Activated effector memory CD4-positive, alpha-beta T cell treated with anti-CD3 and anti-CD28 coated beads, Interleukin-2, amount 50 U/mL, for 16 hours (primary cell): ENCODE measurements at places on chromosomes 11 and 22.

- no peak for DNase-seq
Measured at GRCh38 chr11:47215366-47215910, 664 bp downstream of the DDB2 start.

DNA sequence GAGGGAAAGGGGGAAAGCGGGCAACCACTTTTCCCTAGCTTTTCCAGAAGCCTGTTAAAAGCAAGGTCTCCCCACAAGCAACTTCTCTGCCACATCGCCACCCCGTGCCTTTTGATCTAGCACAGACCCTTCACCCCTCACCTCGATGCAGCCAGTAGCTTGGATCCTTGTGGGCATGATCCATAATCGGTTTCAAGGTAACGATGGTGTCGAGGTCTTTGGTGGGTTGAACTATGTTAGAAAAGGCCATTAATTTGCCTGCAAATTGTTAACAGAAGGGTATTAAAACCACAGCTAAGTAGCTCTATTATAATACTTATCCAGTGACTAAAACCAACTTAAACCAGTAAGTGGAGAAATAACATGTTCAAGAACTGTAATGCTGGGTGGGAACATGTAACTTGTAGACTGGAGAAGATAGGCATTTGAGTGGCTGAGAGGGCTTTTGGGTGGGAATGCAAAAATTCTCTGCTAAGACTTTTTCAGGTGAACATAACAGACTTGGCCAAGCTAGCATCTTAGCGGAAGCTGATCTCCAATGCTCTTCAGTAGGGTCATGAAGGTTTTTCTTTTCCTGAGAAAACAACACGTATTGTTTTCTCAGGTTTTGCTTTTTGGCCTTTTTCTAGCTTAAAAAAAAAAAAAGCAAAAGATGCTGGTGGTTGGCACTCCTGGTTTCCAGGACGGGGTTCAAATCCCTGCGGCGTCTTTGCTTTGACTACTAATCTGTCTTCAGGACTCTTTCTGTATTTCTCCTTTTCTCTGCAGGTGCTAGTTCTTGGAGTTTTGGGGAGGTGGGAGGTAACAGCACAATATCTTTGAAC, 6.8 kb downstream of the MALAT1 start:
- DNase-seq = peak; percentile 72

- DNase-seq = no peak
Measured at GRCh38 chr11:18669711-18670110, 28.9 kb upstream of the TMEM86A start.

DNA sequence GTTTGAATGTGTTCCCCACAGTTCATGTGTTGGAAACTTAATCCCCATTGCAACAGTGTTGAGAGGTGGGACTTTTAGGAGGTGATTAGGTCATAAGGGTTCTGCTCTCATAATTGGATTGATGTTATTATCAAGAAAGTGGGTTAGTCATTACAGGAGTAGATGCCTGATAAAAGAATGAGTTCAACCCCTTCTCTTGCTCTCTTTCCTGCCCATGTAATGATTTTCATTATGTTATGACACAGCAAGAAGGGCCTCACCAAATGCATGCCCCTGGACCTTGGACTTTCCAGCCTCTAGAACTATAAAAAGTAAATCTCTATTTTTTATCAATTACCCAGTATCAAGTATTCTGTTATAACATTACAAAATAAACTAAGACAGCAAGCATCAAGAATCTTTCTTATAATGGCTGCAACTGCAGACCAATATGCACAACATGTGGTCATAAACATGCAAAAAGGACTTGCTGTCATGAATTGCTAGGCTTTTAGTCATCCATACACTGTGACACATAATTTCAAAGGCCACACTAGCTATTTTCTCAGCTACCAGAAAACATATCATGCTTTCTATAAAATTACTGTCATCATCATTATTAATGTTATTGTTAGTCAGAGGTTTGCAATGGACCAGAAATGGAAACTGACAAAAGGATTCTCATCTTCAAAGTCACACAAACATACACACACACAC, 99.9 kb upstream of the GUCY1A2 start:
- DNase-seq = no peak

- DNase-seq = no peak
Measured at GRCh38 chr11:102279641-102280170, 37.6 kb upstream of the BIRC3 start.

DNA sequence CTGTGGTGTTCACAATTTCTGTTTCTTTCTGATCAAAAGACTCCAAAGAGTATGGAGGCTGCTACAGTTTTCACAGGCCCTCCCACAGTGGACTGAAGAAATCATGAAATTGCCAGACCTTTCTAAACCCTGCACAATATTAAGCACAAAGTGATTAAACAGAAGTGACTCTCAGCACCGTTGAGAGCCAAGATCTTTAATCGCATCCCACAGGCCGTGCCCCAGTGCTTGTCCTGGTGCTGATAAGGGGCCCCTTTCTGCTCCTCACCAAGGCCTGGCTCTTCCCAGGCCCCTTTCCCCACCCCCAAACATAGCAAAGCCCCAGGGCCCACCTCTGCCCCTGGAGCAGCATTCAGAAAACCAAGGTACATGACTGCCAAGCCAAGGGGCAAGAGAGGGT, 57.4 kb upstream of the BMAL1 start:
- DNase-seq = no peak

- peak; percentile 65 for DNase-seq
Measured at GRCh38 chr11:44634401-44635281, 69.2 kb downstream of the CD82 start.

- no peak for DNase-seq
Measured at GRCh38 chr11:131685906-131686305, 315.5 kb downstream of the NTM start.

DNA sequence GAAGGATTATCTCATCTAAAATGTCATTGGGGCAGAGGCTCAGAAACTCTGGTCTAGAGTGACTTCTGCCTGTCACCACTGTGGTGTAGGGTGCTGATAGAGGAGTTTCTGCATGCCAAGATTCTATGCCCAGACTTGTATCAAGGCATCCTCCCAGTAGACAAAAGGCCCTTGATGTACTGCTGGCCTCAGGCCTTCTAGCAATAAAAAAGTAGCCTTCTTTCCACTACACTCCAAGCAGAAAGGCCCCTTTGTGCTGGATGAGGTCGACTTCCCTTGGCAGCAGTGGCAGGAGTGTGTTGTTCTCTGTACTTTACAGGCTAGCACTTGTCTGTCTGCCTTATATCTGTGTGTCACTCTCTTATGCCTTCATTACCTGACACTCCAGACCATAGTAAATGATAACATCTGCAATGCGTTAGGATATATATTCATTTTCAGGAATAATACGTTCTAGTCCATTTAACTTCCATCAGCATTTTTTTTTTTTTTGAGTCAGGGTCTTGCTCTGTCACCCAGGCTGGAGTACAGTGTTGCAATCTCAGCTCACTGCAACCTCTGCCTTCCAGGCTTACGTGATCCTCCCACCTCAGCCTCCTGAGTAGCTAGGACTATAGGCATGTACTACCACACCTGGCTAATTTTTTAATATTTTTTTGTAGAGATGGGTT, 49.5 kb upstream of the RRM1 start:
- no peak for DNase-seq

- no peak for DNase-seq
Measured at GRCh38 chr22:27836181-27836580, 34.6 kb upstream of the MN1 start.

DNA sequence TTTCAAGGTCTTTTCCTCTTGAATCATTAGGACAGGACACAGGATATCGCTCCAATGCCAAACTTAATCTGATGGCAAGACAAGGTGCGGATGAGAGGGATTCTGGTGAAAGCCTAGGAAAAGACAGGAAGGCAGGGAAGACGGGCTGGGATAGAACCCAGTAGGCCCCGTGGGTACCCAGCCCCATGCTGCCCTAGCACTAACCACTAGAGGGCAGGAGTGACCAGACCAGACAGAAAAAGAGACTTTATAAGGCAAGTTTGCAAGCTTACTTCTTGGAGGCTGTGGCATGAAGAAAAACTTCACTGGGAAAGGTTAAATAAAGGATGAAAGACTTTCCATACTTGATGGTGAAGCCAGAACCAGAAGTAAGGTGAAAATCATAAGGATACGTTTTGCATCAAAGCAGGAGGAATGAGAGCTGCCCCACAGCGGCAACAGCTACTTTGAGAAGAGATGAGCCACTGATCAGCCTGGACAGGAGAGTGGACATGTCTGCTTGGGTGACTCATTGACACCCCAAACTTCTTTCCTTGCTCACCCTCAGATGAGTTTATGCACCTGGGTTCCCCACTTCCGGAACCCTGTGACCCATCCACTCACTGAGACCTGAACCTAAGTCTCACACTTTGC, 39.8 kb downstream of the SYN3 start:
- peak; percentile 69 for DNase-seq

DNA sequence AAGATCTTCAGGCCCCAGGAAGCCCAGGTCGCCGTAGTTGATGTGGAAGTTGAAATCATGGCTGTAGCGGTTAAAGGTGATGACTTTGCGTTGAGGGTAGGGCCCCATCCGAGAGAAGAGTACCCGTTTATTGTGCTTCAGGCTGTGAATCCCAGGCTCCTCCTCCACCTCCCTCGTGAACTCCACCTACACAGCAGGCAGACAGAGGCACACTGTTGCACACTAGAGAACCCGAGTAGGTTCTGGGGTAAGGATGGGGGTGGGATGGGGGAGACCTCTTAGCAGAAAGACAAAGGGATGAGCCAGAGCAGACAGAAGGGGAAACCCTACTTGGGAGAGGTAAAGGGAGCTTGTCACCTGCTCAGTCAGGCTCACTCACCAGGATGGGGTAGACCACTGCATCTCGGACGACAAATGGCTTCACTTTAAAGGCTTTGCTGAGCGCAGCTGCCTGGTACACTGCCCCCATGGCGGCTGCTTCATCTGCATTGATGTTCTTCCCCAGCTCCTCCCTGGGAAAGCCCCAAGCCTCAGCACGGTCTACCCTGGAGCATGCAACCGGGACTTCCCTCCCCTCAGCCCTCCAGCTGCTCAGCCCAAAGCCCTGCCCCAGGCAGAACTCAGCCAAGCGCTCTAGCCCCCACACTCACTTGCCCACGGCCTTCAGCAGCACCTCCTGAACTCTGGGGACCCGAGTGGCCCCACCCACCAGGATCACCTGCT, 5.4 kb downstream of the HYOU1 start:
- peak; percentile 81 for DNase-seq

DNA sequence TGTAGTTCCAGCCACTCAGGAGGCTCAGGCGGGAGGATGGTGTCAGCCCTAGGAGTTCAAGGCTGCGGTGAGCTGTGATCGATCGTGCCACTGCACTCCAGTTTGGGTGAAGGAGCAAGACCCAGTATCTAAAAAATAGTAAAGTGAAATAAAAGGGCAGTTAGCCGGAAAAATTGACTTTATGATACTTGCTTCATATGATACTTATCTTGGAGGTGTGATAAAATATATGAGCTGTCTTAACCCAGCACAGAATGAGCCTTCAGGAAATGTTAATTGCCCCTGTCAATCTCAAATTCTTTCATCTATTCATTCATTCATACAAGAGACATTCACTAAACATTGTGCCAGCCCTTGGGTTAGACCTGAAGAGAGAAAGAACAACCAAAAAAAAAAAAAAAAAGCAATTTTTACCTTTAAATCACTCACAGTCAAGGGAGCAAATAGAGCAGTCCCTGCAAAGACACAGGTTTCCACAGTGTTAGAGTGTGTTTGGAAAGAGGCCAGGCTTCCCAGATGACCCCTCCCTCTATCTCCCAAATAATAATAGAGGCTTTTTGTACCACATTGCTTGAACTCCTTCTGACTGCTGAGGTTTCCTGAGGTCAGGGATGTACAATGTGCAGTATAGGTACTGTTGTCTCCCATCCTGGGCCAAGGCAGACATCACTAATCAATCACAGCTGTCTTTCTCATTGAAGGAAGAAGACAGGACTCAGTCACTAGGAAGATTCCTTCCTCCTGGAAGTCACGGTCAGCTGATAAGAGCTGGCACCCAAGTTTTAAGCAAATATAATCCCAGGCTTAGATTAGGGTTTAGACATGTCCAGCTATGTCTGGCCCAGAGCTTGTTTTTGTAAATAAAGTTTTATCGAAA, 454.6 kb downstream of the MIAT start:
- no peak for DNase-seq

DNA sequence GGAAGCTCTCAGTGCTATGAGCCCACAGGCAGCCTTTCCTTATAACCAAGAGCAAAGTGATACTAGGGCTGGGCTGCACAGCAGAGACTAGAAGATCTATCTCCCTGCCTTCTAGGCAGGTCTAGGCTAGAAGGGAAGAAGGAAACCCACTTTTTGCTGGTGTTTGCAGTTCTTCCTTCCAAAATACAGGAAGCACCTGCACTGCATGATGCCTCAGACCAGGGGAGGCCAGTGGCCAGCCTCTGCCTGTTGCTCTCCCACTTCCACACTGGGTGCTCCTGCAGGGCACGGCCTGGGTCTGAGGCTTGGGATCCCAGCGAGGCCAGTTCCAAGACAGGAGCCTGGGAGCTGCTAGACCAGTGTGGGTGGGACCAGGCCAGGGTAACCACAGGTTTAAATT, 6.0 kb upstream of the UCP3 start:
- DNase-seq = no peak

DNA sequence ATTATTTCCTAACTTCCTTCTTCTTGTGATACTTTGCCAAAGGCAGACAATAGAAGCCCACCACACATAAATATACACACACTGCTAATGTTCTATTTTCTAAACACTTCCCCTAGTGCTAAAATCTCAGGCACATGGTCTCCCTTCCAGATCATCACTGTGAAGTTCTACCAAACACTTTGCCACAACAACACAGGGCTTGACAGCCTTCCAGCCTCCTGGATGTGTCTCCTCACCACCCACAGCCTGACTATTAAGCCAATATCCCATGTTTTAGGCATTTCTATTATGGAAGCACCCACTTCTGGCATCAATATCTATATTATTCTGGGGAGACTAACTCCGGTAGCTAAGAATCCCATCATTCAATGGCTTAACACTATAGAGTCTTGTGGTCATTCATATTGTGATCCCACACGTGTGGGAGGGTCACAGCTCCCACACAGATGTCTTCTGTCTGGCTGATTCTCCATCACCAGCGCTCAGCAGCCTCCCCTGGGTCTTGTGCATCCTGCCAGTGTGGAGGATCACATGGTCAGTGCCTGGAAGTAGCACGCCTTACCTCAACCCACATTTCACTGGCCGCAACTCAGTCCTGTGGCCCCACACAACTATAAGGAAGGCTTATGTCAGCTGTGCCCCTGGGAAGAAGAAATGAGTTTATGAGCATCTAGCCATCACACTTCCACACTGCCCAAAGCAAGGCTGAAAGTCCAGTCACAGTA, 29.0 kb downstream of the SPATA19 start:
- DNase-seq = no peak

- DNase-seq = no peak
Measured at GRCh38 chr22:32579529-32580220, 105.1 kb downstream of the FBXO7 start.

DNA sequence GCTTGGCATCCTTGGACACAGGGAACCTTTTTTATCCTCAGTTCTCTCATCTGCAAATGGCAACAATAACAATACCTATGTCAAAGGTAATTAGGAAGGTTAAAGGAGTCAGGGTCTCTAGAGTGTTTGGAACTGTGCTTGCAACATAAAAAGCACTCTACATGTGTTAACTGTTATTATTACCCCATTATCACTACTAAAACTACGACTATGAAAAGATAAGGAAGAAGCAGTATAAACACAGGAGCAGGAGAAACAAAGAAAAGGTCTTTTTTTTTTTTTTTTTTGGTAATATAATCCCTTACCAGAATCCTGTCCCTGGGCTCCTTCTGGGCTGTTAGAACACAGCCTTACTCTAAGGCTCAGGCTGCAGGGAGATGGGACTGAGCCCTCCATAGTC, 348.2 kb downstream of the CADM1 start:
- DNase-seq = no peak
